ENCODE measurements at places on chromosomes 2 and 18.
A peak's percentile ranks its signal among the peaks of the same experiment; 100 is the strongest.

GRCh38 chr2:38147333-38148121 is 71.6 kb upstream of the CYP1B1 start:
- no peak for DNase-seq

DNA sequence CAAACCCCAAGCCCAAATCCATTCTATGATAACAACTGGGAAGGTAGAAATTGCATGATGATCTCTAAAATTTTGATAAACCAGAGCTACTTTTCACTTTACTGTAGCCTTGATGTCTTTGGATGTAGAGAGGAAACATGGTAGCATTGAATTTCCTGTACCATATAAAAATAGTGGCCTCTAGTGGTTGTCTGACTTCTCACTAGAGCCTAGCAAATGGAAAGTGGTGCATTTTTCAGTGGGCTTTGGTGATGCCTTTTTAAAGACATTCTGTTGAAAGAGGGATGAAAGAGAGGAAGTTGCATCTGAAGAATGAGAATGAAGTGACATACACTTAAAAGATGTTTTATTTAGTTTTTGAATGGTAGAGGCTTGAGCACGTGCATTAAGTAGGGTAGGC is 662.2 kb downstream of the XIRP2 start:
- DNase-seq, result no peak

DNA sequence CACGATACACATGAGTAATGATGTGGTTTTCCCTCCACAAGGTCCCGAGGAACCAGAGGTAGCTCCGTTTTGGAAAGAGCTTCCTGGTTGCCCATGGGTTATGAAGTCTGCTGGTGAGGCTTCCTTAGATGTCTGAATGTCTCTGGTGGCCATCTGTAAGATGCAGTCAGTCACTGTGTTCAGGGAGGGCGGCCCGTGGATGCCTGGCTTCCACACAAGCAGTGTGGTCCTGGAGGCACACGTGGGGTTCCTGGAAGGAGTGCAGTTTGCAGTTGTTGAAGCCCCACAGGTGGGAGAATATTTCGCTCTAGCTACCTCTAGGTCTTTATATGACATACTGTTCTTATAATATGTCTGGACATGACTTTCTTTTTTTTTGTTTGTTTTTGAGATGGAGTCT is 209.0 kb downstream of the FAM210A start:
- DNase-seq, result no peak

DNA sequence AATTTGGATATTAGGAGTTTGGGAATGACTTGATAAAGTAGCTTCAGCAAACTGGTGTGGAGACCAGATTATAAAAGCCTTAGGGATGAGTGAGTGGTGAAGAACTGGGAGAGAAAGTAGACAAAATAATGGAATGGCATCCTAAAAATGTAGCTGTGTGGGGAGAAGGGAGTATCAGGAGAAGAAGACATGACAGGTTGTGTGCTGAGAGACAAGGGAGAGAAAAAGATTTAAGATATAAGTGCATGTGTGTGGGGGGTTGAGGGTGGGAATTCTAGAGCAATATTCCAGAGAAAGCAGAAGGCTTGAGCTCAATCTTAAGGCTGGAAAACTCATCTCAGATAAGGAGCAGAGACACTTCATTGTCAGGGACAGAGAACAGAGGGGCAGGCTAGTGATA is 159.5 kb downstream of the HNMT start:
- DNase-seq, result no peak

GRCh38 chr18:59308938-59309260 is 9.6 kb downstream of the CPLX4 start:
- DNase-seq, result no peak

GRCh38 chr2:23698116-23698693 is 228.7 kb downstream of the ATAD2B start:
- DNase-seq, result no peak

DNA sequence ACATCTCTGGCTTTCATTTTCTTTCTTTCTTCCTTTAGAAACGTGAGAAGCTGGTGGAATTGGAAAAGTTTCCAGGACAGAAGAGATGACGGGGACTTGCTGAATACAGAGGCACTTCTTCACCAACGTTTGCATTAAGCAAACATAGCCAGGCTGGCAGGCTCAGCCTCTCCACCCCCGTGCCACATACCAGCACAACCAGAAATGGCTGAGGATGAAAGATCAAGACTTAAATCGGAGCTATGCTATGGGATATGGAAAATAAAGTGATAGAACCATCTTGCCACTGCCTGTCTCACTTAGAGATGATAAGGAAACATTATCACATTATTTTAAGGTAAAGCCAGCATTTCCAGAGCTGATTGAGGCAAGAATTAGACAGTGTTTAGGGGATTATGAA is 483.3 kb downstream of the BCL11A start:
- DNase-seq, result no peak

DNA sequence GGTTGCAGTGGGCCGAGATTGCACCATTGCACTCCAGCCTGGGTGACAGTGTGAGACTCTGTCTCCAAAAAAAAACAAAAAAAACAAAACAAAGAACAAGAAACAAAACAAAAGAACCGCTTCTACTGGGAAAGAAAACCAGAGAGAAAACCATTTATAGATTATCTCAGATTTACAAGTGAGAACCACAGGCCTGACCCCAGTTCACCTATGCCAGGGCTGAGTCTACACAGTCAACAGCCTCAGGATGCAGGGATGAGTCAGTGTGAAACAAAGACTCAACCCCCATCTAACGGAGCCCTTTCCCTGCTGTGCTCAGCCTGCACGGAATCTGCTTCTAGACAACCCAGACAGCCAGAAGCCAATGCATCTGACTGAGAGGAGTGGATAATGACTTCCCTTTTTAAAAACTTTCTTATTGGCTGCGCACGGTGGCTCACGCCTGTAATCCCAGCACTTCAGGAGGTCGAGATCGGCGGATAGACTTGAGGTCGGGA is 25.5 kb upstream of the YWHAQ start:
- peak; percentile 25 for DNase-seq

GRCh38 chr18:21742315-21742687 is 1.7 kb downstream of the MIB1 start:
- no peak for DNase-seq

All from stimulated activated CD8-positive, alpha-beta memory T cell treated with anti-CD3 and anti-CD28 coated beads, Interleukin-12 subunit alpha, Interleukin-12 subunit beta, amount 100 ng/mL, for 1 hour (primary cell).